ENCODE measurements at places on chromosomes 3 and 15. TPM values are rescaled to one million over a fixed set of nuclear protein-coding genes. Genes with fewer than 3 reads are reported as not detected.

Gene COLQ
- total RNA-seq, result 3.3 TPM

Gene EPHA3
- total RNA-seq, result not detected

Gene CCK
- total RNA-seq, result not detected

Gene CYP8B1
- total RNA-seq, result not detected

DNA sequence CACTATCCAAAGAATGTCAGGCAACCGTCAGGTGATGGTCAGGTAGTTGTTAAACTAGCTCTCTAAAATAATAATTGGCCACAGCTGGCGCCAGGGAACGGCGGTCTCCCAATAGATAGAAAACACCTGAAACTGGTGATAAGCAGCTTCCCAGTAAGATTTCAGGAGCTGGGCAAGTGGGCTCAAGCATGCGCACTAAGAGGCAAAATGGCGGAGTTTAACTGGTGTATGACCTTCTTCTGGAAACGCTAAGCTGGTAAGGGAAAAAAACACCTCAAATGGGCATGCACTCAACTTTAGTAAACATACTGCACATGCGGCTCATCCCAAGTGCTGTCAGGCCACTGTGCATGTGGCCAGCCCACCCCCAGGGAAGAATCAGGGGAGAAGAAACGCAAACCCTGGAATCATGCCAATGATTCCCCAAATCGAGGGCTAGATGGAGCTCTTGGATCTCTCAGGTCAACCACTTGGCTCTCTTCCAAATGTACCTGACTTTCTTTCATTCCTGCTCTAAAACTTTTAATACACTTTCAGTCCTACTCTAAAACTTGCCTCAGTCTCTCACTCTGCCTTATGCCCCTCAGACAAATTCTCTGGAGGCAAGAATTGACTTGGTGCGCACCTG is 195.0 kb downstream of the ZNF621 start:
- no peak for DNase-seq
- no peak overlapping the region for H3K27ac ChIP-seq
- peaks cover 14% of the 10 kb centered on the region for H3K27me3 ChIP-seq
- no peak overlapping the region for H3K4me3 ChIP-seq

DNA sequence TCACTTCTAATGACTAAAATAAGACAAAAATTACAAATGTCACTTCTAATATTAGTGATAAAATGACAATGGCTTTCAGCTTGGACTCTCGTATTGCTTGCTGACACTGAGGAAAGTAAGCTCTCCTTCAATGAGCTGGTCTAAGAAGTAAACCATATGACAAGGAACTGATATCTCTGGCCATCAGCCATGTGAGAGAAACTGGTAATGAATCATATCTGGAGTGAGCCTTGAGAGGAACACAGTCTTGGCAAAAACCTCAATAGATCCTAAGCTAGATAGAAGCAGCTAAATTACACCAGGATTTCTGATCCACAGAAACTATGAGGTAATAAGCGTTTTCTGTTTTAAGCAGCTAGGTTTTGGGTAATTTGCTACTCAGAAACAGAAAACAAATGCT is 1575.1 kb downstream of the OTOL1 start:
- no peak for DNase-seq
- H3K4me3 ChIP-seq, result no peak overlapping the region
- H3K4me1 ChIP-seq, result no peaks in the 10 kb centered on the region
- H3K36me3 ChIP-seq, result no peaks in the 10 kb centered on the region
- no peaks in the 10 kb centered on the region for H3K27me3 ChIP-seq
- H3K27ac ChIP-seq, result no peak overlapping the region

GRCh38 chr15:23073890-23074646 is 34.7 kb upstream of the TUBGCP5 start:
- no peak overlapping the region for H3K4me3 ChIP-seq
- DNase-seq, result no peak
- no peak overlapping the region for H3K27ac ChIP-seq
- no peaks in the 10 kb centered on the region for H3K27me3 ChIP-seq
- H3K4me1 ChIP-seq, result no peaks in the 10 kb centered on the region

DNA sequence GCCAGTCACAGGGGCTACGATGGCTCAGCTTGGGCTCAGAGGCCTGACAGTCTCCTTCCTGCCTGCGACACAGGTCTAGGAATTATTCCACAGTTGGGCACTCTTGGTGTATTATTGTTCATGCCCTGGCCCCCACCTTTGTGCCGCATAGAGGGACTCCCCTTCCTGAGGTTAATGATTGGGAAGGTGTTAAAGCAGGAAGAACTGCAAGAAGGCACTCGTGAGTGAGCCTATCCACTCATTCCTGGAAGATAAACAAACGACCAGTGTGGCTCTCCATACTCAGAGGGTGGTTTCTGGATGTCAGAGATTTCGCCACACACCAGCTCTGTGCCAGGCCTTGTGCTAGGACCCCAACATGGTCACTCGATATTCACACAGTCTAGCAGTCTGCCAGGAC is 12.3 kb downstream of the LIPC start:
- no peak for DNase-seq
- no peak overlapping the region for H3K4me3 ChIP-seq
- peaks cover 48% of the 10 kb centered on the region for H3K4me1 ChIP-seq
- no peaks in the 10 kb centered on the region for H3K36me3 ChIP-seq

DNA sequence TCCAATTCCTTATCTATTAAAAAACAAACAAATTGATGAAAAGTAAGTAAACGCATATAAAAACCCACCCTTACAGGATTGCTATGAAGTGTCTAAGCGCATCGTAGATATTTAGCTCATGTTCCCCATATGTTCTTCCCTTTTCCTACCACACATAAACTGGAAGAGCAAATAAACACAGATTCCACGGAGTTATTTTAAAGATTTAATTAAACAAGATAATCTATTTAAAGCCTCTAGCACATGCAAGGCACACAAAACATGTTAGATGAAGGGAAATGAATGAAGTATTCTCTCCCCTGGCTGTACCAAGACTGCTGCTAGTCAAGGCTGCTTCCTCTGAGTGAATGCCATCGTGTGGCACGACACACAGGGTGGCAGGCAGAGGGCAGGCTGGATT is 78.4 kb upstream of the FGF12 start:
- no peak overlapping the region for H3K27ac ChIP-seq
- H3K4me1 ChIP-seq, result no peaks in the 10 kb centered on the region
- no peak for DNase-seq
- no peak overlapping the region for H3K4me3 ChIP-seq
- H3K27me3 ChIP-seq, result peaks cover under 1% of the 10 kb centered on the region
- H3K36me3 ChIP-seq, result no peaks in the 10 kb centered on the region

DNA sequence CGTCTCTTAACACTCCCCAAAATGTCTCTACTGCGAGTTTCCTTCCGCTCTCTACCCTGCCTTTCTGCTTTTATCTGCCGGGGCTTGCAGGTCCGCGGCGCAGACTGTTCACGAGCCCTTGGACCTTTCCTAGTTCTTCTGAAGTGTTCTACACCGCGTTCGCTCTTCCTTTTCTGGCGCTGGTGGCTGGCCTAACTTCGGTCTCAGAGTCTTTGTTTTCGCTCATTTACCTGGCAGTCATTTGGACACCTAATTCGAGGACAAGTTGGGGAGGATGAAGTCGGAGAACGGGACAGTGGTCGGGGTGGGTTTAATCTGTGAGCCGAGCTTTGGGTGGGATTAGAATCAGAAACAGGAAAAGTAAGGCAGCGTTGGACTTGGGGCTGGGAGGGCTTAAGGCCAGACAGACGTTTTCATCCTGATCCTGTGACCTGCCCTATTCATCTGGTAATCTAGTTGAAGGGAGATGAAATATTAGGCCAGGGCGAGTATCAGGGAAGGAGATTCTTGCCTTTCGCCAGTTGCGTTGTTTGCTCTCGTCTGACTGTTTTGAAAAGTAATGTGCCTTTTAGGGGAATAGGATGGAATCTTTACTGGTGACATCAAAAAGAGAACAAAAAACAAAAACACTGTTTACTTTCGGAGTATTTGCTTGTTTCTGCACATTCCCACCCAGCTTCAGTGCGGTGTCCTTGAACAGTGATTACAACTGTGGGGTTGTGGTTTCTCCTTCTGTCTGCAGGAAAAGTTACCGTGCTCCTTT is 1.8 kb downstream of the DIPK2A start:
- peak overlapping the region; percentile 92 for H3K4me3 ChIP-seq
- H3K4me1 ChIP-seq, result peaks cover 41% of the 10 kb centered on the region
- H3K27me3 ChIP-seq, result peaks cover 5% of the 10 kb centered on the region
- H3K27ac ChIP-seq, result peak overlapping the region; percentile 96
- peak; percentile 83 for DNase-seq
- H3K36me3 ChIP-seq, result no peaks in the 10 kb centered on the region

Measured in activated CD4-positive, alpha-beta T cell treated with anti-CD3 and anti-CD28 coated beads, Interleukin-2, amount 10 ng/mL, durations not matched to agents 7 days and 5 days (primary cell).